Renal cortex interstitium (tissue), 15 donors: ENCODE measurements at places on chromosomes 1 and 21. TPM values are rescaled to one million over a fixed set of nuclear protein-coding genes. Genes with fewer than 3 reads are reported as not detected.

DNA sequence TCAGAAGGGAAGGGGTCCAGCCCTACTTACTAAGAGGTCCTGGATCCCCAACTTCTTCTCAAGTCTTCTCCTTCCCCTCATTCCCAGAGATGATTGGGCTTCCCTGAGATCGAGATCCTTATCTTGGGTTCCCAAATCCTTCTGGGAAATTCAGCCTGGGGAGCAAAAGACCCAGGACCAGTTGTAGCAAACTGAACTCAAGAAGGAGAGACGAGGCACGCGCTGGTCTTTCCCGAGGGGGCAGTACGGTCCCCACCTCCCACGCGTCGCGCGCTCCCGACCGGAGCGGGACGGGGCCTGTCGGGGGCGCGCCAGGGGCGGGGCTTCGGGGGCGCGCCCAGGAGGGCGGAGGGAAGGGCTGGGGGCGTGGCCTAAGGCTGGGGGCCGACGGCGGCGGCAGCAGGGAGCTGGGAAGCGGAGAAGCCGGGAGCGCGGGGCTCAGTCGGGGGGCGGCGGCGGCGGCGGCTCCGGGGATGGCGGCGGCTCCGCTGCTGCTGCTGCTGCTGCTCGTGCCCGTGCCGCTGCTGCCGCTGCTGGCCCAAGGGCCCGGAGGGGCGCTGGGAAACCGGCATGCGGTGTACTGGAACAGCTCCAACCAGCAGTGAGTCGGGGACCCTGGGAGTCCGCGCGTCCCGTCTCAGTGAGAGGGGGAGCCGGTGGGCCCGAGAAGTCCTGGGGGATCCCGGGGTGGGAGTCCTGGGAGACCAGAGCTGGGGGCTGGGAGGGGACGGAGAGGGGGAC, at the start of gene EFNA3:
EFNA3 (plus strand) TSS at position 369 of the 741 bp plus-strand sequence; CDS start at position 474, 105 bp downstream.
- DNase-seq = no peak

TCP10L gene
- polyA plus RNA-seq = 3.1 TPM

- no peak for DNase-seq
These were observed 69.5 kb downstream of the RHOU start for GRCh38 chr1:228804640-228805413.

UHMK1 gene
- 44.2 TPM for polyA plus RNA-seq

CTSS gene
- polyA plus RNA-seq = 13.5 TPM

DNA sequence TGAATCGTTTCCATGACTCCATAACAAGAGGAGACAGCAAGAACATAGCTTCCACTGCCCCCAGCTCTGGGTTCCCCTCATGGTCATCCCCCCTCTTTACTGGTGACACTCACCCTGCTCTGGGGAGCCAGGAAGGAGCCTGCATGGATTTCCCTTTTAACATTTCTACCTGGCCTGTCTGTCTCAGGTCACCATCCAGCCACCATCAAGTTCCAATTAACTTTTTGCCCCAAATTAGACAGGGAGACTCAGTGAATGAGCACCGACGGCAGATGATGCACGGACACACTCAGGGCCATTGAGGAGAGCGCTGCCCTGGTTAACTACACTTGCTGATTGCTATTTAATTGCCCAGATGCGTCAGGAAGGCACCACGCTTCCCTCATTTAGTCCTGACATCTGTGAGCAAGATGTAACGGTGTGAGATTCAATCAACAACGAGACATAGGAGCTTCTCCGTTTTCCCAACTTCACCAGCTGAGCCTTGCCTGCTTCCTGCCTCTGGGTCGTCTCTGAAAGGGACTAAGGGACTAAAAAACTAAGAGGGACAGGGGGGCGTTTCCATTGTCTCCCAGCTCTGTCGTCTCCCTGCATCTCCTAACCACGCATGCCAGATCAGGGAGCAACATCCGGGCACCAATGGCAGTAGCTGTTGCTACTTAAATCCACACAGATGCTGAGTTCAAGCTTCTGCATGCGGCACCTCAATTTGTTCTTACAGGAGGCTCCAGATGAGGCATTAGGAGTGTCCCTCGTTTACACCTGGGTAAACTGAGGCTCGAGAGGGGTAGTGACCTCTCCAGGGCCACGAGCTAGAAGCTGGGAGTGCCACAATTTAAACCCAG, 426.7 kb downstream of the NPHP4 start:
- no peak for DNase-seq

CAMK2N1 gene
- polyA plus RNA-seq = 84.3 TPM

- no peak for DNase-seq
These were observed 56.3 kb downstream of the SLX9 start for GRCh38 chr21:44996096-44996495.

VAV3 gene
- polyA plus RNA-seq = 149 TPM

DNA sequence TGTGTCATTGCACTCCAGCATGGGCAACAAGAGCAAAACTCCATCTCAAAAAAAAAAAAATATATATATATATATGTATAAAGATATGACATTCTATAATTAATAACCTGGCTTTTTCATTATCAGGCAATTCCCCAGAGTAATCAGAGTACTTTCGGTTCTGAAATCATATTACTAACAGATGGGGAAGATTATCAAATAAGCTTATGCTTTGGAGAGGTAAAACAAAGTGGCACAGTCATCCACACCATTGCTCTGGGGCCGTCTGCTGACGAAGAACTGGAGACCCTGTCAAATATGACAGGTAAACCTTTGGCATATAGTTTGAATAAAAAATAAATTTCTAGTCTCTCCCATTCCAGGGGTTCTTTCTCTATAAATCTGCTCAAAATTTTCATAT, 58.5 kb upstream of the SH3GLB1 start:
- no peak for DNase-seq

OR2L13 gene
- not detected for polyA plus RNA-seq

GRCh38 chr21:24844671-24845070, 762.6 kb downstream of the MRPL39 start:
- no peak for DNase-seq

DNA sequence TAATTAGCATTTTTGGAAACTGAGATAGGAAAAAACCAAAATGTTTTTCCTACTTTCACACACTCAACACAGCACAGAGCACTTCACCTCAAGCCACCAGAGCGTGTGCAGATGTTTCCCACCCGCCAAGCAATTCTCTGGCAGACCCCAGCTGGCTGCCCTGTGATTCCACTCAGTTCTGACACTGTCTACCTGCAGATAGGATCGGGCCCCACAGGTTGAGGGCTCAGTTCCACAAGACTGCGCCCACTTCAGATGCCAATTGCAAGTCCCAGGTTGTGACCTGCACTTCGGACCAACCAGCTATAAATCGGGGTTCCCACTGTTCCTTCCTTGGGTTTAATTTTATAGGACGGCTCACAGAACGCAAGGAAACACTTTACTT, 9.9 kb downstream of the KIAA1614 start:
- DNase-seq = no peak

- DNase-seq = no peak
These were observed 31.6 kb upstream of the PAX7 start for GRCh38 chr1:18599086-18599485.

CGN gene
- 42.1 TPM for polyA plus RNA-seq

- DNase-seq = no peak
These were observed 2.5 kb upstream of the CDKN2C start for GRCh38 chr1:50967416-50968157.

DNA sequence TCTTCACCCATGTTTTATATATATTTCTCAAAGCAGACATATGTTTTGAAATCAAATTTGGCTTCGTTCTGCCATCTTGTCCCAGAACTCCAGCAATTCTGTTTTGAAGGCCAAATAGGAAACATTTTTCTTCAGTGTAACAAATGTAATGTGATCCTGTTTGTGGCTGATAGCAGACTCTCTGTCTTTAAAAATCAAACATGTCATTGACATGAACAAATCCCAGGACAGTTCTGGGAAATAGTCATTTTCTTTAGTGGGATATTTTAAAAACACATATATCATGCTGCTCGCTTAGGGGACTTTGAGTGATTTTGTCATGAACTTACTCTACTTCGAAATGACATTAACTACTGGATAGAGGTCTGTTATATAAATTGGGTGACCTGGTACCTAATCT, 51.4 kb downstream of the HMCN1 start:
- DNase-seq = no peak

GRCh38 chr1:24861821-24862727, 68.0 kb downstream of the RUNX3 start:
- no peak for DNase-seq

- no peak for DNase-seq
These were observed 32.1 kb downstream of the SLC37A1 start for GRCh38 chr21:42545745-42546144.

DNA sequence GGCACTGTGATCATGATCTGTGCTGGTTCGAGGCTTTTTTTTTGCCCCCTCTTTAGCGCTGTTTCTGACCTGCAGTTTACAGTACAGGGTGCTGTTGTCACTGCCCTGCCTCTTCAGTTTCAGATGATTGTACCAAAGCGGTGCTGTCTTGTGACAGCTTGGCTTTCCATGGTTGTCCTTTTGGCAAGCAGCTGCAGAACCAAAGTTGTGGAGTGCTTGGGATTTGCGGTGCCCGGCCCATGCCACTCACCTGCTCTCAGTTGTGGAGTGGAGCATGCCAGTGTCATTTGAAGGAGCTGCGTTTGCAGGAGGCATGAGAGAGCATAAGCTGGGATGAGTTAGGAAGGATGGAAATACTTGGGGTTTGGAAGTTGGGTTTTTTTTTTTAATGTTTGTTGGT, 48.4 kb downstream of the DOP1B start:
- DNase-seq = no peak

GRCh38 chr1:115065021-115065420, 24.3 kb downstream of the TSPAN2 start:
- DNase-seq = no peak

S100B gene
- 1.7 TPM for polyA plus RNA-seq

- no peak for DNase-seq
These were observed 377.2 kb downstream of the PLPP3 start for GRCh38 chr1:56202186-56202585.

CAMTA1 gene
- polyA plus RNA-seq = 88.0 TPM

DNA sequence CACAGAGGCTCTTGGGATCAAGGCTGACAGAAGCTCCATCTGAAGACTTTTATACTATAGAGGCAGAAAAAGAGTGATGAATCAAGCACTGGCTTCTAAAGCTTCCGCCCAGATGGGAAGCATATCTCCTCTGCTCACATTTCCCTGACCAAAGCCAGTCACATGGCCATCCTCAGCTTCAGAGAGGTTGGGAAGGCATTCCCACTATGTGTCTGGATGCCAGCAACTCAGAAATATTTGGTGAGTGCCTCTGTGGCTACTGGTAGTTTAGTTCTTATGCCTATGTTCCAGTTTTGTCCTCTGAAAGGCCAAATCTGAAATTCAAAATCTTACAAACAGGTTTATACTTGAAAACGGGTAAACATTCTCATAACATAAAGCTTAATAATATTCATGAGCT, 9.9 kb upstream of the DISC1 start:
- DNase-seq = no peak
